HFFc6 (cell line): ENCODE measurements at places on chromosomes 2 and 18. TPM values are rescaled to one million over a fixed set of nuclear protein-coding genes. Genes with fewer than 3 reads are reported as not detected.

MEP1B gene
- not detected in 3 replicates for total RNA-seq

CDK15 gene
- total RNA-seq: 27.1 and 46.3 TPM in 2 replicates

DNA sequence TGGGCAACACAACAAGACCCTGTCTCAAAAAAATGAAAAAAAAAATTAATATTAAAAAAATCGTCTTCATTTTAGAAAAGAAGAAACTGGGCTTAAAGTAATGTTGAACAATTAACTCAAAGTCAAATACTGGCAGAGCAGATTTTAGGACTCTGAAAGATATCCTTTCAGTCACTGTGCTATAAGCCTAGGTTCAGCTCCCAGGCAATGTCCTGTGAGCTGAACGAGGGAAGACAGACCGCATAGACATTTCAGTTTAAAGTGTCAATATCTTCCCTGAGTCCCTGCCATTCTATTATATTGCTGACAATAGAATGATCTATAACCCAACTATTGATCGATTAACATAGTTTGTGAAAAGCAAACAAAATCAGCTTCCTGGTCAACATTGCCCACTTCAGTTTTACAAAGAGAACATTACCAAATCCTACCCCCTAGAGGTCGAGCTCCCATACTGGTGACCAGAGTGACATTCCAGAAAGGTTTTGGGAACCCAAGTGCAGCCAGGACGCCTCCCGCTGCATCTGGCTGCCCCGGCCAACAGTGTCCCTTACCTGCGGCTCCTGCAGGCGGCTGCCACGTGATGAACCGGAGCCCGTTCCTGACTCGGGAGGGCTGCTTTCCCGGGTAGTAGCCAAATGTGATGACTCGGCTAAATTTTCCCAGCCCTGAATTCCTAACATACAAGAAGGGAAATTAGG is 639 bp downstream of the MRO start:
- no peaks in the 10 kb centered on the region for H3K36me3 ChIP-seq
- no peak overlapping the region for H3K4me3 ChIP-seq

LYG2 gene
- not detected in 2 replicates for total RNA-seq

DNA sequence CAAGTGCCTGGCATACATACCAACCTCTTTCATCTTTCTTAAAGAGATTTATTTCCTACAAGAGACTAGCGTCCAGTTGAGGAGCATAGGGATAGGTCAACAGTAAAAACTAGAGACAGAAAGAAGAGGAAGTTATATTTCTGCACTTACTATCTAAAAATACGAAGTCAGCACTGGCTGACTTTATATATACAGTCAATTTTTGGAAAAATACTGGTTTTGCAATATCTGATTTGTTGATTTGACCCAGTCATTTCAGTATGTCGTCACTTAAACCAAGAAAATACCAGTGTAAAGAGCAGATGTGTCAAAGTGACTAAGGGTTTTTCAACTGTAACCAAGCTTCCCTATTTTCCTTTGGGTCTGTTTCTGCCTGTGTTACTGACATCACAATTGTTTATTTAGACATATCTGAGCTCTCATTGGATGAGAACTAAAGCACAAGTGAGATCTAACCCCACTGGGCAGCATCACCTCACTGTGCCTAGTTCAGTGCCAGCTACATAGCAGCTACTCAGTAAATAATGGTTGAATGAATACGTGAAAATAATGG is 23.0 kb downstream of the CYTIP start:
- H3K4me1 ChIP-seq: no peaks in the 10 kb centered on the region
- H3K36me3 ChIP-seq: no peaks in the 10 kb centered on the region
- no peak for DNase-seq
- no peak overlapping the region for H3K27ac ChIP-seq

DNA sequence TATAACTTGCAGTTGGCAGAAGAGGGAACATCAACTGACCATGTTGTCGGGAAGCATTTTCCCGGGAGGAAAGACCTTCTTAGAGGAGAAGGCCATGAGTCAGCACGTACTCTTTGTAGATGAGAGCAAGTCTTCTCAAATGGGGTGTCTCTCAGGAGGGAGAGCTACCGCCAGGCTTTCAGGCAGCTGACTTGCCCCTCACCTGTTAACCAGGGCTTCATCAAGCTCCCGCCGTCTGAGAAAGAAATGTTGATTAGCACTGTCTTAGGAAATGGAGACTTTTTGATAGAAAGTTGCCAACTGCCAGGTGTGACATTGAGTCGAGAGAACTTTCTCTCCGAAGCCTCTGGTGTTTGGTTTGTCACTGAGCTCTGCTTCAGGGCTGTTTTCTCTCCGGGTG is 196.1 kb downstream of the ZNF407 start:
- no peaks in the 10 kb centered on the region for H3K27me3 ChIP-seq
- no peak overlapping the region for H3K27ac ChIP-seq
- H3K4me1 ChIP-seq: peaks cover 38% of the 10 kb centered on the region
- H3K4me3 ChIP-seq: no peak overlapping the region

DNA sequence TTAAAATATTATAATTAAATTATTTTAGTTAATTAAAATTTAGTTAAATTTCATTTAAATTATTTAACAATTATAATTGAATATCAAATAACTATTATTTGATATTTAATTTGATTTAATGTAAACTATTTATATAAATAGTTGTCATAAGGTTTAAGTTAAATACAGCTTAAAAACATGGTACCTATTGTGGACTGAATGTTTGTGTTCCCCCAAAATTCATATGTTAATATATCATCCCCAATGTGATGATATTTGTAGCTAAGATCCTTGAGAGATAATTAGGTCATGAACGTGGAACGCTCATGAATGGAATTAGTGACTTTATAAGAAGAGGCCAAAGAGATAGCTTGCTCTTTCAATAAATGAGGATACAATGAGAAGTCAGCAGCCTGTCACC is 505.7 kb upstream of the LRATD1 start:
- H3K4me3 ChIP-seq: no peak overlapping the region
- H3K36me3 ChIP-seq: no peaks in the 10 kb centered on the region
- H3K27me3 ChIP-seq: no peaks in the 10 kb centered on the region; the same call in 1 of the 2 replicates
- no peaks in the 10 kb centered on the region for H3K4me1 ChIP-seq

SERPINB13 gene
- not detected in 2 replicates for total RNA-seq

ERICH2 gene
- total RNA-seq: not detected in 3 replicates

- H3K27ac ChIP-seq: no peak overlapping the region
- H3K27me3 ChIP-seq: peaks cover 23% of the 10 kb centered on the region
- DNase-seq: no peak
- 0 out of 2 replicates have a peak, but pooled peaks cover 7% of the 10 kb centered on the region for H3K36me3 ChIP-seq
Observed at GRCh38 chr2:120403676-120404075, 57.7 kb downstream of the INHBB start.

PREPL gene
- 53.2 to 72.7 TPM (median 70.1 TPM) in 3 replicates for total RNA-seq

DNA sequence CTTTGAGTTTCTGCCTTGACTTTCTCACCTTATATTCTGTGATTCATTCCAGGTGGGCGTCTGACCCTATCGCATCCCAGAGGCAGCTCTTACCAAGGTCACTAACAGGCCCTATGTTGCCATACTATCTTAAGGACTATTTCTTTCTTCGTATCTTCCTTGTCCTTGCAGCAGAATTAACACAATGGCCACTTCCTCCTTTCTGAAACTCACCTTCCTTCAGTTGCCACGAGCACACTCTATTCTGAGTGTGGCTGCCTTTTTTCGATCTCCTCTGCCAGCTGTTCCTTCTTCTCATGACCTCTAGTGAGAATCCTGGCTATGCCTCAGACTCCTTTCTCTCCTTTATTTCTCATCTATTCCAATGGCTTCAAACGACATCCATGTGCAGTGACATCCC is 160.4 kb upstream of the CCDC195 start:
- peaks cover 59% of the 10 kb centered on the region for H3K4me1 ChIP-seq
- H3K4me3 ChIP-seq: no peak overlapping the region
- peaks cover 2% of the 10 kb centered on the region; the same call in 1 of the 2 replicates for H3K27me3 ChIP-seq
- peak overlapping the region; percentile 47 for H3K27ac ChIP-seq
- DNase-seq: no peak
